ENCODE measurements at places on chromosomes 11 and 22.
A peak's percentile ranks its signal among the peaks of the same experiment; 100 is the strongest.

DNA sequence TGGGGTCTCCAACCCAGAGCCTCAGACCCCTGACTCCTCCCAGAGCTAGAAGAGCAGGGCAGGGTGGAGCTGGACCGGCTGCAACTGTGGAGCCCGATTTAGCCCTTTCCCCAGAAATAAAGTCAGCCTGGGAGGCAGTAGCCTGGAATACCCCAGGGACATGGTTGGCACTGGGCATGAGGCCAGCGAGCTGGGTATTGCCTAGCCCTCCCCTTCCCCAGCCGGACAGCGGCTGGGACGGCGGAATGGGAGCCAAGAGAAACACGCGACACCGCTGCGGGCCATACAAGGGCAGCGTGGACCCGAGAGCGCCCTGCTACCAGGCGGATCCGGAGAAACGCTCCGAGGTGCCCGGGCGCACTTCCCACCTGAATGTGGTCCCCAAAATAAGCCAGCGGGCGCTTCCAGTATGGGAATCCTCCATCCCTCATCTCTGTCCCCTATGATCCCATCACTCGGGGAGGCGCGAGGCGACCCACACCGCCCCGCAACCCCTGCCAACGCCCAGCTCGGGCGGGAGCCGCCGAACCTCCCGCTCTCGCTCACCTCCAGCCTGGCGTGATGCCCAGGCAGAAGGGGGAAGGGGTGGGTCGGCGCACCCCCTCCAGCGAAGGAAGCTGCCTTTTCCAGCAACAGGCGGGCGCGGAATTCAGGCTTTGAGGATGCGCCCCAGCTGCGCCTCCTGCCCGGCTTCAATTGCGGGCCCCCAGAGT, 758 bp downstream of the MCAM start:
- no peak for DNase-seq

DNA sequence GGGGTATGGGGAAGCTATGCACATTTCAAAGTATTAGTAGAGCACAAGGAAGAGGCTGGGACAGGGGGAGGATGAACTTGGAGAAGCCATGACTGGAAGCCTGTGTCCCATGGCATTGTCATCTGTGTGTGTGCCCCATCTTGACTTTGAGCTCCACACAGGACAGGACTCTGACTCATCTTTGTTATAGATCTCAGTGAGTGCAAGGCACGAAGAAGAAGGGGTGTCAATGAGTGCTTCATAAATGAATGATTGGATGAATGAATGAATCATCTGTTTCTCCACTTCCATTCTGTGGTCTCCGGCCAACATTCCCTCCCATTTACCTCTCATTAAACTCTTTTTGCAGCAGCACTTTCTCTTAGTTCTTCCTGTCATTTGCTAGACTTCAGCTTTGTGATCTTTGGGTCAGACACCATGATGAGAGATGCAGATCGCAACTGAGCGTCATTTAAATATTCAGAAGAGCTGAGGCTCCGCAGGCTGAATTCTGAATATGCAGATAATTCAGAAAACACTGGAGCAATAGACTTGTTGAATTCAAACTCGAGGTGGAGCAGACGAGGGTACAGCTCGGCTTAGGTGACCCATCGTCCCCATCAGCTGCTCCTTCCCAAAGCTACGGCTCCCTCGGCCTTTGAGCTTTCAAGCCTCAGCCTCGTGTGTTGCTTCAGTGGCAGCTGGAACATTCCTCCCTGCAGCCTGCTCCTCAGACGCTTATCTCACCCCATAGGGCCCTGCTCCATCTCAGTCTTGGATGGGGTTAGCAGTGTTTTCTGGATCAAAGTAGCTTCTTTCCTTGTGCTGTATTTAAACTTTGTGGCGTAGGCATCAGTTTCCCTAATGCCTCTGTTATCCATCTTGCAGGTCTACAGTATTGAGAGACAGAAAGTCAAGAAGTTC, 30.8 kb downstream of the APOL3 start:
- DNase-seq: no peak

DNA sequence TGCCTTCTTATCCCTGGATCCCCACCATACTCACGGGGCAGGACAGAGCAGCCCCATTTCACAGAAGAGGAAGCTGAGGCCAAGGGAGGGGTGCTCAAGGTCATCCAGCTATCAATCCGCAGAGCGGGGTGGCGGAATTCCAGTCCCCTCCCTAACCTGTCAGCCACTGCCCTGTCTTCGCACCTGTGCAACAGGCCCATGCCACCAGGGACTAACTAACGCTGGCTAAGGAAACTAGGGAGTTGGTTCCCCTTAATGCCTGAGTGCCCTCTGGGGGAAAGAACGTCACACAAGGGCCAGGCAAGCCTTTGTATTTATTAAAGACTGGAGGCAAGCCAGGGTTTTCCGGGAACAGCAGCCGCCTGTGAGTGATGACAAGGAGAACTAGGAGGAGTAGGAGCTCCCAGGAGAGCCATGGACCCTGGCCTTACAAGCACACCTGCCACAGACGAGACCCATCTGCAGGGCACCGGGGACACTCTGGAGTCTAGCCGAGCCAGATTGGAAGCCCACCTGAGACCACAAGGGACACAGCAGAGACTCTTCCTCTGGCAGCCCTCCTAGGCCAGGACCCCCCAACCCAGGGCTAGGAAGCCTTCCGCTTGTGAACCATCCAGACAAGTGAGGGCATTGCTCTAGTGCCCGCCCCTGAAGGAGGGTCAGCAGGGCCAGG, 64.4 kb downstream of the MYH9 start:
- no peak for DNase-seq

DNA sequence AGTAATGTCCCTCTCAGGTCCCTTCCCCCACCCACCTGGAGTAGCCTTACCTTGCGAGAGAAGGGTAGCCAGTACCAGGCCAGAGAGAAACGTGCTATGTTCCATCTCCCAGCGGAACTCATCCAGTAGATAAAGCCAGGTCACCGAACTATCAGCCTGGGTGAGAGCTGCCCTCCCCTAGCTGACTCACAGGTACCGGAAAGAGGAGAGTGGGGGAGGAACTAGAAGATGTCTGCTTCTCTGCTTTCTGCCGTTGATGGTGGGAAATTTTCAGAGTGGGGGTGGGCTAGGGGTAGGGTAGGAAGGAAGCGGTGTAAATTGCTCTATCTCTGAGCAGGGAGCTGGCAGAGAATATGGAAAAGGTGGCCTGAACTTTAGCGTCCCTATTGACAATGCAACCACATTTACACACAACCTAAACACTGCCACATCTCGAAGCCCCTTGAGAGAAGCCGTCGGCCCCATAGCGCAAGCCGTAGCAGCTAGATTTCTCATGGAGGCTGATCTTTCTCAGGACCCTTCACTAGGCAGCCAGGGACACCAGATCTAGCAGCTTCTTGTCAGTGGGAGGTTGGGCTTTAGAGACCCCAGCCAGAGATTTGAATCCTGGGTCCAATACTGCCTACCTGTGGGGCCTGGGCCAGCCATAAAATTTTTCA, at the start of gene CD3D:
Gene CD3D, minus strand, starts transcription at position 203 of the 659 bp plus-strand sequence. Its CDS starts 98 bp downstream, at position 105.
- peak; percentile 70 for DNase-seq

- peak; percentile 25 for DNase-seq
These were observed 536 bp downstream of the YWHAH start for GRCh38 chr22:31944700-31945442.

DNA sequence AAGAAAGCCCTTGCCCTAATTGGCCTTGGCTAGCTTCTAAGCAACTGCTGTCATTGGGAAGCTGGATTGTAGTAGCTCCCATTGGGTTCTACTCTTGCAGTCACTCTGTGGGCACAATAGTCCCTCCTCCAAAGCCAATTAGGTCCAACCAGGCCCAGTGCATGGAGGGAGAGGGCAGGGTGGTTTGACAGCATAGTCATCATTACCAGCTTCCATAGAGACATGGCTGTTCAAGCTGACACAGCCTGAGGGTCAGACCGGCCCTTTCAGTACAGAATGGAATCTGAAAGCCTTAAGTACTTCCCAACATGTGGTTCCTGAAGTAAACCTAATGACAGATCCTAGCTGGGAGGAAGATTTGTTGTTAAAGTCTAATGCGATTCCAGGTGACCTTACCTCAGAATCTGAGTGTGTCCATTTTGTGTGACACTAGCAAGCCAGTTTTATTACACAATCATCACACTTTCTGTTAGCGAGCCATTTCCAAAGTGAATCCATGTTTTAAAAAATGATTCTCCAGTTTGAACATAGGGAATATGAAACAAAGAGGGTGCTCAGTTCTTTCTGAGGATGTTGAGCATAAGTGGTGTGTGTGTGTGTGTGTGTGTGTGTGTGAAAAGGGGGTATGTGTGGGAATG, 6.9 kb downstream of the PLET1 start:
- no peak for DNase-seq

- no peak for DNase-seq
These were observed 27.0 kb downstream of the TESMIN start for GRCh38 chr11:68724293-68724692.
